ENCODE measurements at places on chromosomes 16 and 17.

DNA sequence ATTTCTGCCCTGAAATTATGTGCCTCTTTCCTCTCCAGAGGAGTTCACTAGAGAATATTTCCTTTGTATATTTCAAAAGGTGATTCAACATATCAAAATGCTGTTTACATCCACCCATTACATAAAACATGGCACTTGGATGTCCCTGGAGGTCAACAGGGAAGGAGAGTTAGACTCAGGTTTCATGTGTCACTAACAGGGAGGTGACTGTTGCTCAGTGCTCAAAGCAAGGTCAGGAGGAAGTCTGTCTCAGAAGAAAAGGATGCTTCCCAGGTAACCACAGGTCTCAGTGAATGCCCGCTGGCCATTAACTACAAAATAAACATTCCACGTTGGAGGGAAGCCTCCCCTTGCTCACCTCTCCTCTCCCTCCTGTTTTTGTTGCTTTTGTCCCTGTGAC lies 198.6 kb downstream of the AXIN2 start:
- no peak for DNase-seq
- H3K36me3 ChIP-seq: no peaks in the 10 kb centered on the region
- peaks cover 2% of the 10 kb centered on the region for H3K4me1 ChIP-seq
- peaks cover 26% of the 10 kb centered on the region for H3K27me3 ChIP-seq
- H3K27ac ChIP-seq: no peak overlapping the region

- peak; percentile 42 for DNase-seq
- peaks cover 36% of the 10 kb centered on the region for H3K4me1 ChIP-seq
Measured at GRCh38 chr16:87392821-87393679, 914 bp downstream of the MAP1LC3B start.

- H3K4me3 ChIP-seq: no peak overlapping the region
- DNase-seq: no peak
- peak overlapping the region; percentile 75 for H3K27ac ChIP-seq
- peaks cover 3% of the 10 kb centered on the region for H3K4me1 ChIP-seq
- peaks cover 8% of the 10 kb centered on the region for H3K36me3 ChIP-seq
Measured at GRCh38 chr17:82844796-82845162, 5.0 kb upstream of the ZNF750 start.

DNA sequence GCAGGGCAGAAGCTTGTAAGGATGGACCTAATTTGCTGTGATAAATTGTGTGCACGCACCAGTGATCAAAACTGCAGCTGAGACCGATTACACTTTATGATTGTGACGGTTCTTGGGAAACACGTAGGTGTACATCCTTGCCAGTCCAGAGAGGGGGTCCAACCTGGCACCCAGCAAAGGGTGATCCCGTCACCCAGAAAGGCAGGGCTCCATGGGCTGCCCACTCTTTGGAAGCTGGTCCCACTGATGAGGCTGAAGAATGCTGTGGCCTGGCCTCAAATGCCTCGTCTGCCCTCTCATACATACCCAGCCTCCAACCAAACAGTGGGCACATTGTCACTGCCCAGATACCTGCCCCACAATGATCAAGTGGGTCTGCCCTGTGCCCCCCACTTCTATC lies 132.0 kb downstream of the C16orf78 start:
- H3K4me1 ChIP-seq: no peaks in the 10 kb centered on the region
- H3K4me3 ChIP-seq: no peak overlapping the region
- no peak overlapping the region for H3K27ac ChIP-seq
- DNase-seq: no peak
- H3K27me3 ChIP-seq: no peaks in the 10 kb centered on the region

- no peak overlapping the region for H3K27ac ChIP-seq
- no peak for DNase-seq
- peaks cover 3% of the 10 kb centered on the region for H3K36me3 ChIP-seq
- peaks cover 14% of the 10 kb centered on the region for H3K4me1 ChIP-seq
- no peaks in the 10 kb centered on the region for H3K27me3 ChIP-seq
- no peak overlapping the region for H3K4me3 ChIP-seq
Measured at GRCh38 chr16:20761175-20761574, 2.6 kb upstream of the ACSM3 start.

DNA sequence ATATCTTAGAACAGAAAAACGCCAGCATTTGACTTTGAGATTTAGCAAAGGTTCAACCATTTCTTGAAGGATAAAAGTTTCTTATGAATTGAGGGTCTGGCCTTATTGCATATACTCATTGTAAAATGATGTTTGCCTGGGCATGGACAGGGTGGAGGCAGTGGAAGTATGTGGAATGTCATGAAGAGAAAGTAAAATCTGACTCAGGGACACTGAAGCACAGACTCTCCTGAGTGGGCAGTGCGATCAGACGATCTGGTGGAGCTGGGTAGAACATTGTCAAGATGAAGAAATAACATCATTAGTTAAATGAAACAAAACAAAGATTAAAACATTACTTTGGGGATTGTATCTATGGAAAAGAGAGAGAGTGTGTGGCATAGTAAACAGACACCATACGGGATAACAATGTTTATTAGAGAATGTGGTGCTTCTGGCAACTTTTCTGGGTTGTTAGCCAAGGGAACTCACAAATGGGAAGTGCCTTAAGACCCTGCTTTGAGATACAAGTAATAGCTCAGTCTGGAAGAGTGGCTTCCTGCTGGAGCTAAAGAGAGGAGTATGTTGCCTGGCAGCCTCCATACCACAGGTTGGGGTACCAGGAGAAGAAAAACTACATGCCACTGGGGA lies 4.4 kb downstream of the MAP3K3 start:
- no peak overlapping the region for H3K4me3 ChIP-seq
- H3K27ac ChIP-seq: no peak overlapping the region
- no peaks in the 10 kb centered on the region for H3K27me3 ChIP-seq
- H3K36me3 ChIP-seq: peaks cover 21% of the 10 kb centered on the region
- DNase-seq: no peak

GRCh38 chr16:89335803-89336485 lies 118.4 kb downstream of the ZNF778 start:
- H3K4me1 ChIP-seq: peaks cover 66% of the 10 kb centered on the region
- peak overlapping the region; percentile 64 for H3K4me3 ChIP-seq
- H3K27ac ChIP-seq: no peak overlapping the region
- peaks cover 36% of the 10 kb centered on the region for H3K36me3 ChIP-seq
- DNase-seq: no peak

DNA sequence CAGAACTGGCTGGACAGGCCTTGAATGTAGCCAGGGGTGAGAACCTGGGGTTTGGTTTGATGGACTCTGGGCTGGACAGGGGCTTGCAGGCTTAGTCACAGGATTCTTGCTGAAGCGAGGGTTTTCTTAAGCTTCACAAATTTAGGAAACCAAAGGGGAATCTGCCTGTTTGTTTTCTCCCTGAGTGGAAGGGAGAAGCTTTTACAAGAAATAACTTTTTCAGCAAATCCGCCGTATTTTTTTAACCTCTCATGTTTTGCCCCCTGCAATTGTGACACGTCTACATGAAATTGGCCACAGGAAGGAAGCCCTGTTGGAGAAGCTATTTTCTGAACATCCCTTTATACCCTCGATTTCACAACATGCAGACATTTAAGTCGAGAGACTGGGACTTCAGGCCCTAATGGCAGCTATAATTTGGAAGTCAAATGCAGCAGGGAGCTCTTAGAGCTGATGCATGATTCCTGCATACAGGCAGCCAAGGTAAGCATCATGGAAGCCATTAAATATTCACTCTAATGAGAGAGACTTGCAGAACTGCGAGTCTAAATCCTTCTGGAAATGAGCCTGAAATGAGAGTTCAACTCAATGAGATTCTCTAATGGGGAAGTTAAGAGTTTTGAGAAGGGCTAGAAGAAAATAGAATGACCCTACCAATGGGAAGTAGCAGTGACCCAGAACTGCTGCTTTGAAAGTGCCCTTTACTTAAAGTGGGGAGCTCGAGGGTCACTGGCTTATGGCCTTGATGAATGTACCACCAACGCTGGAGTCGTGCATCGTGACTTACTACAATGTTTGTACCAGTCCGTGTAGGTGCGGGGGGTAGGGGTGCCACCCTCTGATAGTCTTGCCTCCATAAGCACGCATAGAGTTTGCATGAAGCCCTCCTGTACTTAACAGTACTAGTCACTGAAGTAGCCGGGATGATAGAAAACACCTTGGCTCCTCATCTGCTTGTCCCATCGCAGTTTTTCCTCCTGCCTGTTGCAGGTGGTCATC lies 45.1 kb upstream of the IRF8 start:
- DNase-seq: no peak
- H3K4me1 ChIP-seq: no peaks in the 10 kb centered on the region
- peaks cover 24% of the 10 kb centered on the region for H3K27me3 ChIP-seq
- no peak overlapping the region for H3K4me3 ChIP-seq
- H3K36me3 ChIP-seq: no peaks in the 10 kb centered on the region
- H3K27ac ChIP-seq: no peak overlapping the region

DNA sequence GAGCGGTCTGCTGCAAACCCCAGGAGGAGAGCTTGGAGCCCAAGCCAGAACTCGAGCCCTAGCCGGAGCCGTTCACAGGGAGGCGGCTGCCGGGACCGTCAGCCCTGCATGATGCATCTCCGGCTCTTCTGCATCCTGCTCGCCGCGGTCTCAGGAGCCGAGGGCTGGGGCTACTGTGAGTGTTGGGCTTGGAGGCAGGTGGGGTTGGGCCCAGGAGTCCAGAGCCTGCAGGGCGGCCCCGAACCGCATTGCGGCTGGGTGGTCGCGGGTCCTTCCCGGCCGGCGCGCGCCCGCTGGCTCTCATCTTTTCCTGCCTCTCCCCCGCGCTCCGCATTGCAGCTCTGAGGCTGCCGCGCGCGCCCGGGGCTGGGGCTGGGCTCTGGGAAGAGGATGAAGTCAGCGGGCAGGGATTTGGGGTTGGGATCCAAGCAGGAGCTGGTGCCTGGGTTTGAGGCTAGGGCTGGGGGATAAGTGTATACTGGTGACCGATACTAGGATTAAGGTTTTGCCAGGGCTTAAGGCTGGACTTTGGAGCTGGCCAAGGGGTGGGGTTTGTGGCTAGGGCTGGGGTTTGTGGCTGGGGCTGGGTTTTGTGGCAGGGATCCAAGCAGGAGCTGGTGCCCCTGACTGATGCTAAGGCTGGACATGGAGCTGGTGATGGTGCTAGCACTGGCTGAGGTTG lies 532 bp downstream of the CNTNAP1 start:
- no peak for DNase-seq
- no peak overlapping the region for H3K27ac ChIP-seq
- H3K36me3 ChIP-seq: peaks cover 19% of the 10 kb centered on the region
- H3K4me3 ChIP-seq: peak overlapping the region; percentile 81

DNA sequence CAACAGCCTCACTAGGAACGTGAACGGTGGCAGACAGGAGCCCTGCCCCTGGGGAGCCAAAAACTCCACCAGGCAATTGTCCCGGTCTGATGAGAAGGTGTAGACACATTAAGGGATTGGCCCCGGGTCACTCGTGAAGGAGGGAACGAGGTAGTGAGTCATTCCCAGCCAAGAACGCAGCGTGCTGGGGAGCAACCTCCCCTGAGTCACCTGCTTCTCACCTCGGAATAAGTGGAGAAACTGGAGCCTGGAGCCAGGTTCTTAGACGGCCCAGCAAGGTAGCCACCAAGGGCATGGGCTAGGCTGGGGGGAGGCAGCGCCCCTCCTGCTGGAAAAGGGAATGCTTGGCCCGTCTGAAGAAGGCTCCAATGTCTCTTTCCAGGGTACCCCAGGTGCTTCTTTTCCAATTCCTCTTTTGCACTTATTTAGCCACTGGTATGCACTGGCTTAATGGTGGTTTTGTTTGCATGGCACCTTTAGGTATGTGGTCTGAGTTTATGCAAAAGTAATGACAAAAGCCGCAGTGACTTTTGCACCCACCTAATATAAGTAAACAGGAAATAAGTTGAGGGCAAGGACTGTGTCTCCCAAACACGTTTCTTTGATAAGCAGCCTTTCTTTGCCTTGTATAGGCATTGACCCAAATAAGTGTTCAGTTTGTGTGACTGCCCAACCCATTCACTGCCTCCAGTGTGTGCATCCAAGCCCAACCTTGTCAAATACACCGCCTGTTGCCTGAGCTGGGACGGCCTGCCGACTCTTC lies 1.8 kb upstream of the HELZ start:
- no peaks in the 10 kb centered on the region for H3K27me3 ChIP-seq
- peaks cover 27% of the 10 kb centered on the region for H3K36me3 ChIP-seq
- peak; percentile 51 for DNase-seq
- H3K27ac ChIP-seq: peak overlapping the region; percentile 96

- no peak for DNase-seq
- peak overlapping the region; percentile 21 for H3K27ac ChIP-seq
- H3K4me3 ChIP-seq: no peak overlapping the region
- H3K4me1 ChIP-seq: peaks cover 10% of the 10 kb centered on the region
- peaks cover 15% of the 10 kb centered on the region for H3K36me3 ChIP-seq
- H3K27me3 ChIP-seq: no peaks in the 10 kb centered on the region
Measured at GRCh38 chr16:8831871-8832716, 34.5 kb downstream of the PMM2 start.

GRCh38 chr16:28499854-28500253 lies 5.4 kb downstream of the APOBR start:
- no peaks in the 10 kb centered on the region for H3K27me3 ChIP-seq
- peaks cover 10% of the 10 kb centered on the region for H3K36me3 ChIP-seq
- H3K4me1 ChIP-seq: peaks cover 33% of the 10 kb centered on the region
- H3K4me3 ChIP-seq: no peak overlapping the region

GRCh38 chr17:76659928-76660655 lies 16.5 kb upstream of the ST6GALNAC1 start:
- H3K4me3 ChIP-seq: peak overlapping the region; percentile 79
- peak; percentile 24 for DNase-seq
- H3K4me1 ChIP-seq: peaks cover 31% of the 10 kb centered on the region
- H3K27ac ChIP-seq: peak overlapping the region; percentile 99

- peak overlapping the region; percentile 42 for H3K4me3 ChIP-seq
- no peak for DNase-seq
- no peaks in the 10 kb centered on the region for H3K27me3 ChIP-seq
- H3K36me3 ChIP-seq: peaks cover 73% of the 10 kb centered on the region
Measured at GRCh38 chr17:76562734-76563148, 22.9 kb downstream of the PRCD start.

DNA sequence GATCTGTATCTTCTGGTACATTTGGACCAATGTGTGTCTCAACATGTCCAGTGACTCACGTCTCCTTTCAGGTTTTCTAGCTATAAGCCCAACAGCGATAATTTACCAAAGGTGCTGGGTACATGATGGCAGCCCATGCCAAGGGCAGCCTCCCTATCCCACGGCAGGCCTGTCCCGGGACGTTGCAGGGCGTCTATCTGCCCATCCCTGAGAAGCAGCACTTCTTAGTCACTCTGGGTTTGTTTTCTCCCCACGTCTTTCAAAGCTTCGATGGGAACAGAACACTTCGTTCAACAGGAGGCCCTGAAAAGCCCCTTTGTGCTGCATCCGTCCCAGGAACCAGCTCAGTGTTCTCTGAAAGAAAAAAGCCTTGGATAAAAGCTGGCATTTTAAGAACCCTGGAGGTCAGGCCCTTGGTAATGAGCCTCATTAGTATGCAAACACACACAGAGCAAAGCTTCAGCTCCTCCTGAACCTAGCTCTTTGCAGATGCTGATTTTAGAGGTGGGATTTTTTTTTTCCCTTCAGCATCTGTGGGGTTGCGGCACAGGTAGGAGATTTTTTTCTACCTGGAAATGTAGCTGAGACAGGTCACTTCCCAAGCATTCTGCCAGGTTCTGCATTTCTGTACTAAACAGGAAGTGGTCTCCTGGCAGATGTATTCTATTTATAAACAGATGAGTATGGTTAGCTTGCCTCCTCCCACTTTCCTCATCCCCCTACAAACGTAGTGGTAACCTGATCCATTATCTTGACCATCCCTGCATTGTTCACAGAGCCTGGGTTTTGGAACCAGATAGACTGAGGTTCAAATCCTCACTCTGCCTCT lies 17.5 kb upstream of the MT4 start:
- H3K4me1 ChIP-seq: peaks cover 16% of the 10 kb centered on the region
- no peak overlapping the region for H3K4me3 ChIP-seq
- DNase-seq: no peak
- no peaks in the 10 kb centered on the region for H3K36me3 ChIP-seq
- peak overlapping the region; percentile 15 for H3K27ac ChIP-seq
- H3K27me3 ChIP-seq: peaks cover 11% of the 10 kb centered on the region

- H3K4me3 ChIP-seq: no peak overlapping the region
- peaks cover 37% of the 10 kb centered on the region for H3K36me3 ChIP-seq
- peaks cover 15% of the 10 kb centered on the region for H3K4me1 ChIP-seq
- peak; percentile 68 for DNase-seq
- H3K27ac ChIP-seq: no peak overlapping the region
Measured at GRCh38 chr16:69123910-69124309, 8.5 kb downstream of the CHTF8 start.

Data from effector memory CD8-positive, alpha-beta T cell (primary cell).